Progenitor cell of endocrine pancreas (in vitro differentiated cells): ENCODE measurements at places on chromosomes 16 and 17.

DNA sequence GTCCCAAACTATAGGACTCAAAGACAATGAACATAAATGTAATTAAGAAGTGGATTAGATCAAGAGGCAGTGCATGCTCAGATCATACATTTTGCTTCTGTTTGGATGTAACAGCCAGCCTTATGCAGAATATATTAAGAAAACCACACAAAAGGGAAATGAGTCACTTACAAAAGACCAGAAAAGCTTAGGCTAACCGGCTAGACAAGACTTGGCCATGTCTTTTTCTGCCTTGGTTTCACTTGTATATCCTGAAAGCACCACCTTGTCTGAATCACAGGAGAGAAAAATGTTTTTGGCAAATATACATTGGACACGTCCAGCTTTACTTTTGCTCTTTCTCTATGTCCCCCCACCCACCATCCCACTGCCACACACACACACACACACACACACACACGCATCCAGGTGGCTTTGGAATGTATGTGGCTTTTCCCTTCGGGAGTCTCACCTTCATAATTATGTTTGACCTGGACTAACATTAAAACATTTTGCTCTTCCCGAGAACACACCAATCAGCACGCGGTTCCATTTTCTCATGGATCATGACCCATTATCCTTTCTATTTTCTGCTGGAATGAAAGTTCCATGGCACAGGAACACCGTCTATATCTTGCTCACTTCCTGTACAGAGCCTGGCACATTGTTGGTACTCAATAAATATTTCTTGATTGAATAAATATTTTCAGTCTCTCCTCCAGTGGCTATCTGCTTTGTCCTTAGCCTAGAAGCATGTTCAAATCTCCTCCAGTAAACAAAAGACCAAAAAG, 64.6 kb downstream of the CDK5R1 start:
- no peak for DNase-seq

GRCh38 chr16:11632455-11632939, 35.8 kb upstream of the SNN start:
- no peak for DNase-seq

GRCh38 chr16:49857423-49858181, 1.7 kb upstream of the ZNF423 start:
- peak; percentile 64 for DNase-seq

GRCh38 chr16:17367036-17367435, 103.7 kb downstream of the XYLT1 start:
- no peak for DNase-seq
